ENCODE measurements at places on chromosomes 1 and 21. TPM values are rescaled to one million over a fixed set of nuclear protein-coding genes. Genes with fewer than 3 reads are reported as not detected.

DNA sequence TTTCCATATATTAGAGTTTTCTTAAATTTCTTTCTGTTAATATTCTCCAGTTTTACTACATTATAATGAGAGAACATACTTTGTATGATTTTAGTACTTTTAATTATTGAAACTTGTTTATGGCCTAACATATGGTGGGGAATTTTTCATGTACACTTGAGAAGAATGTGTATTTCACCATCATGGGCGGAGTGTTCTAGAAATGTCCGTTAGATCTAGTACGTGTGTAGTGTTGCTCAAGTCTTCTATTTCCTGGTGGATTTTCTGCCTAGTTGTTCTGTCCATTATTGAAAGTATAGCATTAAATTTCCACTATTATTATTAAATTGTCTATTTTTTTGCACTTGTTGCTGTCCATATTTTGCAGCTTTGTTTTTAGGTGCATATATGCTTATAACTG is 64.0 kb upstream of the RGS21 start:
- no peak for DNase-seq

The WASF2 gene
- 50.6 TPM for total RNA-seq

DNA sequence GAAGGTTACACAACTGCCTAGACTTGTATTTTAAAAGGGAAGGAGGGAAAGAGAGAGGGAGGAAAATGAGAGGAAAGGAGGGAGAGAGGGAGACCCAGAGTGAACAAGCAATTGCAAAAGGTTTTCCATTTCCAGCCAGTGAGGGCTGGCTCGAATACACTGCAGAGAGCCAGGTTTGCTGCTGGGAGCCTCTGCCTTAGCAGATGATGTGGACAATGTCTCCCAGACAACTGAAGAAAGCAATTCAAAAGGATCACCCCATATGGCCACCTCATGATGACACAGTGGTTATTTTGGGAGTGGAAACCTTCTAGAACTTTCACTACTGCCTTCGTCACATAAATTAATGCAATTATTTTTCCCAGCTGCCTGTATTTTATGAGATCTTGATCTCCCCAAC is 86.4 kb downstream of the BCAR3 start:
- DNase-seq, result no peak

- no peak for DNase-seq
Measured at GRCh38 chr1:32464191-32464715, 619 bp upstream of the ZBTB8B start.

DNA sequence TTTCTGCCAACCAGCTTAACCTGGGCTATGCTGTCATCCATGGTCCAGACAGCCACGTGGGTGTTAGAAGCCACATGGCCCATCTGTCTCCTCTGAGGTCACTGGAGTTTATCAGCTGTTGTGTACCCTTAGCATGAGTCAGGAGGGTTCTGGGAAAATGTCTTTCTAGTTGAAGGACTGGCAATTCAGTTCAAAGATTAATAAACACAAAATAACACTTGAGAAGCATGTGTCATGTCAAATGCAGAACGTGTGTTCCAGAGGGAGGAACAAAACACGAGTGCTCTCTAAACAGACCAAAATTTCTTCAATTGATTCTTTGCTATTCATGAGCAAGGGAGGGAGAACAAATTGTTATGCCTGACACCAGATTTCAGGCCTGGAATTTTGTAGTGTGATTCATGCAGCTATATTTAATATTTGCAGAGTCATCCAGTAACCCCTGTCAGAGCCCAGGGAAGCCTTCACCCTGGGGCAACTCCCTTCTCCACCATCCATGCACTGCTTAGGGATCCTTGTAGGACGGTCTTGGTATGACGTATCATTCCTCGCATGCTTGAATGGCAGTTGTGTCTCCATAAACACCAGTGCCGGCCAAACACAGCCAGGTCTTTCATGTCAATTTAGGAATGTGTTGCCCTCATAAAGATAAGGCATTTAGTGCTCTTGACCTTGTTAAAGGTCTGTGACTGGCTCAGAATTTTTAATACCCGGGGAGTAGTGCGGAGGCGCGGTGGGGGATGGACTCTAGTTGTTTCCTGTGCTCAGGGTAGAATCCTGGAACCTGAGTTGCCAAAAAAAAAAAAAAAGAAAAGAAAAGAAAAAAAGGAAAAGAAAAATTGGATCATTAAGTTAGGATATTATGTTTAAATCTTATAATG is 27.7 kb upstream of the DYRK1A start:
- peak; percentile 67 for DNase-seq

- no peak for DNase-seq
Measured at GRCh38 chr1:233261206-233261605, 34.3 kb downstream of the PCNX2 start.

The TFF2 gene
- not detected for total RNA-seq

The ETV3L gene
- total RNA-seq, result not detected

The CAMK2N1 gene
- total RNA-seq, result 8.6 TPM

The CD52 gene
- 89.9 TPM for total RNA-seq

- DNase-seq, result peak; percentile 97
Measured at GRCh38 chr1:89994805-89995597, at the start of gene ZNF326. ZNF326 (plus strand) TSS chr1:89995110; CDS start chr1:89995258, 148 bp downstream.

DNA sequence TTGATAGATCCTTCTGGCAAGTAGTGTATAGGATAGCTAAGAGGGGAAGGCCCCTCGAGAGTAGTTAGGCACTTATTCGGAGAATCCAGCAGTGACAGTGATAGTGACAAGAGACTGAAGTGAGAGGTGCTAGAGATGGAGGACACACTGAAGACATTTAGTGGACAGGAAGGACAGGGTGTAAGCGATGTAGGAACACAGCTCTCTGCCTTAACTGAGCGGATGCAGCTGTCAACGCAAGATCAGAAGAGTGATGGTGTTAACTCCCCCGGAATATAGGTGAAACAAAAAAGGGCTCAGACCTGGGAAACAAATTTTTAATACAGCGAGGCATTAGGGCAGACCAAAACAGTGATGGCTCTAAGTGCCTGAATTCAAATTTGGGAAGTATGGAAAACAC is 15.8 kb downstream of the SOD1 start:
- DNase-seq, result no peak

The HOOK1 gene
- 4.6 TPM for total RNA-seq

DNA sequence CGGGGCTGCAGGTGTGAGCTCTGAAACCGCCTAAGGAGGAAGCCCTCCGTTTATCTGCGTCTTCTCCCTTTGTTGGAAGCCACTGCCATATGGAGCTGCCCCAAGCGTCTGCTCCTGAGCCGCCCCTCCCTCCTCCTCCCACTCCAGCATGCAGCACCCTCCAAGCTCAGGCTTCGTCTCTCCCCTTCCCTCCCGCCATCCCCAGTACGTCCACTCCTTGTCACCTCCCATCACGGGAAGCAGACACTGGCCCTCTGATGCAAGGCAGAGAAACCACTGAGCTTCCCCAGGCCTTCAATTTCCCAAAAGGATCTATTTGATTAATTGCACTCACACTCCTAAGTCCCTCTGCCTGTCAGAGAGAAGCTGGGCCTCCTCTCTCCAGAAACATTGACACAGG is 52.5 kb downstream of the NFASC start:
- no peak for DNase-seq

The MFAP2 gene
- 3.2 TPM for total RNA-seq

The AQP10 gene
- total RNA-seq, result 0.93 TPM

The RXRG gene
- total RNA-seq, result 3.0 TPM

The NR1I3 gene
- not detected for total RNA-seq

- DNase-seq, result no peak
Measured at GRCh38 chr21:34846601-34847112, 177.9 kb downstream of the CLIC6 start.

- DNase-seq, result no peak
Measured at GRCh38 chr1:206886831-206887230, 10.4 kb upstream of the IL24 start.
